ENCODE measurements at places on chromosomes 7 and 10.

DNA sequence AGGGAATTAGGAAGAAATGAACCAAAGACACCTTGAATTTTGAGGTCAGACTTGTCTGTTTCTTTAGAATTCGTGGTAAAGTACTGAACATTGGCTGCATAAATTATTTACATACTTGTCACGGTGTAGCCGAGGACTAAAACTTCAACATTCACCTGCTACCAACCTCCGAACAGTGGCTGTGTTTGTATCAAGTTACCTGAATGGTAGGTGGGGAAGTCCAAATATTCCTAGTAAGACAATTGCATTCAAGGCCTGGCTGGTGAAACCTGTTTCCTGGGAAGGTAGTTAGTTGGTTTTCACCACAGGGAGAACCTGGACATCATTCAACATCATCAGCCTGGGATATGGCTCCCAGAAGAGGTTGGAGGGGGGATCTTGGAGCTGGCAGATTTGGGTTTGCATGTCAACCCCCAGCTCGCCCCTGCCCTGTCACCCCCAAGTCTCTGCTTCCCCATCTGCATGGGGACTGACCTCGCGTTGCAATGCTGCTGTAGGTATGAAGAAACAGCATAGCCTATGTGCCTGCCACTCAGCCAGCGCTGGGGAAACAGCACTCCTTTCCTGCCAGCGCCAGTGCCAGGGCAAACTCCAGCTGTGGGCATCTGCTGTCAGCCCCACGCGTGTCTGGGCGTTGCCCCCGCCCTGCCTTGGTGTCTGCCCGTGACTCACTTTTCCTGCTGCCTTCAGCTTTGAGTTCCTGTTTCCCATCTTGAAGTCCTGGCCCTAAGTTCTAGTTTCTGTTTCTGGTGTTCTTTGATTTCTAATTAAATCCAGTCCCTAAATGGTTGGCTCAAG is 12.7 kb upstream of the LARP4B start:
- DNase-seq, result peak; percentile 77

GRCh38 chr7:151381098-151381347 is 28.8 kb downstream of the WDR86 start:
- DNase-seq, result no peak

GRCh38 chr10:2300231-2300630 is 562.9 kb upstream of the ADARB2 start:
- no peak for DNase-seq

DNA sequence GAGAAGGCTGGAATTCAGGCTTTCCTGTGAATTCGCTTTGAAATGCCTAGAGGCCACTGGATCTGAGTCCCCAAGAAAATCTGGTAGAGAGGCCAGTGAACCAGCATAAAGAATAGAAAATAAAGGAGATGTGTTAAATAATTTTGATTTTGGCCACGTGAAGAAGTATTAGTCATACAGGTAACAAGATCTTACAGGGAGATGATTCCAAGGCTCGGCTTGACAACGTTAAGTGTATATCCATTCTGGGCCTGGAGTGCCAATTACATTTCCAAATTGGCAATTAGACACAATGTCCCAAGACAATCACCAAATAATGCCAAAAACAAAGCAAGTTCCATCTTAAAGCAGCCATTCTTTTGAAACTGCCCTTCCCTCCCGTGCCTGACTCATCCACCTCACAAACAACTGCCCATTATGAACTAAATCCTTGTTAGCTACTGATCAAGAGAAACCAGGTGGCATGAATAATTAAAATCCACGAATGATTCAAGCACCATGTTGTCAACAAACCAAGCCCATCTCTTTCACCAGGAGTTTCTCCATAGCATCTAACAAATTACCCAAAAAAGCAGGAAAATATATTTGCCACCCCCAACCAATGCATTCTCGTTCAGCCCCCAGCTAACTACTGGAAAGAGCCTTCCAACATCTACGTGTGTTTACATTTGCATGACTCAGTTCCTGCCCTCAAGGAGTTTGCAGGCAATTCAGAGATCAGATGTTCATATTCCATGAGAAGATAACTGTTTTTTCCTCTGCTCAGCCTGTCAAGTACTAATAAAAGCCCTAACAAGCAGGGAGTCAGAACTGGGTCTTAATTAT is 8.5 kb downstream of the KCNMA1 start:
- no peak for DNase-seq

DNA sequence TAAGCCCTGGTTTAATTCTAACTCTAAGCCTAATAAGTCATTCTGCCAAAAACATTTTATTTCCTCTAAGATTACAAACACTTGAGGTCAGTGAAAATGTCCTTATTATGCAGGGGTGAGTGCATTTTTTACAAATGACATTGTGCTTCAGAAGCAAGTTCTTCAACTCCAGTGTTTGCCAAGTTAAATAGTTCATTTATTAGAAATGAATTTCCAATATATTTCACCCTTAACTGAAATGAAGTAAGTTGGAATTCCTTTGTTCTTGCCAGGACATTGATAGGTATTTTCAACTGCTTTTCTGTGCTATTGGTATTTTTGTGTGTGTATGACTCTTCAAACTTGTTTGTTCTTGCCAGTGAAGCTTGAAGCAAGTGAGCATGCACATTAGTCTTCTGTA is 89.5 kb upstream of the CCDC6 start:
- DNase-seq, result no peak

DNA sequence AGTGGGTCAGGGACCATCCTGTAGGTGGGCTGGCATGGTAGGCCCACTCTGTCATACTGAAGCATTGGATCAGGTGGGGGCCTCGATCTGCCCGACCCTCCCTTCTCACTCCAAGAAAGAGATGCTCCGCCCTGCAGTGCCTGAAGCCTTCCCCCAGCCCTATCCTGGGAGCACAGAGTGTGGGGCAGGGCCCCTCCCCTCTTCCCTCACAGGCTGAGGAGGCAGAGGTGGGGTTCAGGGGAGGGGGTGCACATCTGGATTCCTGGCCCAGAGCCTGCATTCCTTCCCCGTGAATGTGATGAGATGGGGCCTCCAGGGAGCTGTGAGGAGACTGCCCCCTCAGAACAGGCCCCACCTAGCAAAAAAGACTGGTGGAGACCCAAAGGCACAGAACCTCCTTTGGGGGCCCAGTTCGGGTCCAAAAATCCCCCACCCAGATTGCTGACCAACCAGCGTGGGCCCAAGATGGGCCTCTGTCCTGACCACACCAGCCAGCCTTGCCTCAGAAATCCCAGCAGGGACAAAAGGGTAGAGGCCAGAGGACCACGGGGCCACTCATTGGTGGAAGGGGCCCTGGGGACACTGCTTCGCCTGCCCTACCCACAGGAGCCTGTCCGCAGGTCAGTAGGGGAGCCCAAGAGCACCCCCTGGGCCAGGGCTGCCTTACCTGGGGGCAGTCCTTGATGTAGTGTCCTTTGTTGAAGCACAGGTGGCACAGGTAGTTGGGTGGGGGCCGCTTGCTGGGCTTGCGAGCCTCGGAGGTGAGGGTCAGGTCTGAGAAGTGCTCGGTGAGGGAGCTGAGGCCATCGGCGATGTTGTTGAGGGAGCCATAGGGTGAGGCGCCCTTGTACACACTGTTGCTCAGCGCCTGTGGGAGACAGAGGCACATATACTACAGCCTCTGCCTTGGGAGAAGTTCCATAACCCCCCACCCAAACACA is 13.3 kb downstream of the ZCCHC24 start:
- no peak for DNase-seq

DNA sequence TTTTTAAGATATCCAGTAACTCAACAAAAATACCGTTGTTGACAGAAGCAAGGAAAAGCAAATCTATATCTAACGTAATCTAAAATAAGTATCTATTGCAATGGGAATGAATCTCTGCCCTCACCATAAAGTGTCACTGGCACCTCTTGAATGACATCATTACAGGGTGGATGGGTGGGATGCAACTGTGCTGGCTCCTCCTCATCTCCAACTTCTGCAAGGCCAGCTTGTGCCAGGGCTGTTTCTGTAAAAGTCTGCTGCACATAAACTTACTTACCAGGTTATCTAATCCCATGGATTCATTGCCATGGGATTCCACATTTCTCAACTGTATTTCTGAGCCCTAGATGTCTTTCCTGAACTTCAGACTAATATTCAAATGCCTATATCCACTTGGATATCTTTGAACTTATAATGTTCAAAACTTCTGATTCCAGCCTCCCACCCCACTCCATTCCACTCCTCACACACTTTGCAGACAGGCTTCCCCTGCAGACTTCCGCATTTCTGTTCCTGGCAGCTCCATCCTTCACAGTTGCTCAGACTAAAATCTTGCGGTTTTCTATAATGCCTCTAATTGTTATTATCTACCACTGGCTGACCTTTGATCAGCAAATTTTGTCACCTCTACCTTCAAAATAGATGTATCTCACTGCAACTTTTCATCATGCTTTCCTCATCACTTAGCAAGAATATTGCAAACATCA is 10.7 kb downstream of the FGL2 start:
- DNase-seq, result no peak

GRCh38 chr10:111233439-111233838 is 156.6 kb downstream of the ADRA2A start:
- DNase-seq, result no peak

GRCh38 chr10:8910314-8910713 is 855.8 kb downstream of the GATA3 start:
- DNase-seq, result no peak

GRCh38 chr7:94529516-94529915 is 19.9 kb downstream of the CASD1 start:
- DNase-seq, result no peak

DNA sequence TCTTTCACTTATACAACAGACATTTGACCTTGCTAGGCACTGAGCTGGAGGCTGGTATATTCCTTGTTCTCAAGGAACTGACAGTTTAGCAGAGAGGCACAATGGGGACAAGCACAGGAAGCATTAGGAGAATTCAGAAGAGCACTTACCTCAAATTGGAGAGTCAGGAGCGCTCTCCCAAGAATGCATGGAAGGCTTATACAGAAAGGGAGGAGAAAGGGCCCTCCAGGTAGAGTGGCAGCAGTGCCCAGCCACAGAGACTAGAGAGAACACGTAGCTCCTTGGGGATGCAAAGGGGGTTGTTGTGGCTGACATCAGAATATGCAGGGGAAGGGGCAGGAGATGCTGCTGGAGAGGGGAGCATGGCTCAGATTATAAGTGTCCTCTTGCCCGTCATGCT is 78.2 kb upstream of the MKLN1 start:
- DNase-seq, result no peak

GRCh38 chr7:117769085-117769484 is 104.2 kb downstream of the CTTNBP2 start:
- no peak for DNase-seq

DNA sequence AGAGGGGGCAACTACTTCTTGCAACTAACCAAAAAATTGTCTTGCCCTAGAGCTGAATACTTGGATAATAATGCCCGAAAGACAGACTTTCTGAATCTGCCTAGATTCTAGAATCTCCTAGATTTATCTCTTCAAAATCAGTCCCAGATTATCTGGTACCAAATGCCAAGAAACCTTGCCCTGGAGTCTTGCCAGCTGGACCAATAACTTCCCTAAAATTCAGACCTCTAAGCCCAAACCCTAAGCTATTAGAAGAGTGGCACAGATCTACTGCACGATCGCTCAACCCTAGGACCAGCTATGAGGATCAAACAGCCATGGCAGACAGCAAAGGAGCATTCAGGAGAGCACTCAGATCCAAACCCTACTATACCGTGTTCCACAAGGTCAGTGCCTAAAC is 45.0 kb downstream of the ARMH3 start:
- no peak for DNase-seq

- peak; percentile 45 for DNase-seq
Measured at GRCh38 chr10:132248455-132249225, 59.1 kb downstream of the STK32C start.

- no peak for DNase-seq
Measured at GRCh38 chr7:108717781-108718180, 148.1 kb downstream of the DNAJB9 start.

GRCh38 chr10:98055841-98056516 is 25.6 kb upstream of the CRTAC1 start:
- DNase-seq, result no peak

GRCh38 chr10:1774796-1775195 is 37.5 kb upstream of the ADARB2 start:
- no peak for DNase-seq

- DNase-seq, result peak; percentile 69
Measured at GRCh38 chr10:97096261-97097083, 89.3 kb downstream of the SLIT1 start.

GRCh38 chr10:11663763-11664555 is 52.5 kb upstream of the USP6NL start:
- DNase-seq, result no peak

DNA sequence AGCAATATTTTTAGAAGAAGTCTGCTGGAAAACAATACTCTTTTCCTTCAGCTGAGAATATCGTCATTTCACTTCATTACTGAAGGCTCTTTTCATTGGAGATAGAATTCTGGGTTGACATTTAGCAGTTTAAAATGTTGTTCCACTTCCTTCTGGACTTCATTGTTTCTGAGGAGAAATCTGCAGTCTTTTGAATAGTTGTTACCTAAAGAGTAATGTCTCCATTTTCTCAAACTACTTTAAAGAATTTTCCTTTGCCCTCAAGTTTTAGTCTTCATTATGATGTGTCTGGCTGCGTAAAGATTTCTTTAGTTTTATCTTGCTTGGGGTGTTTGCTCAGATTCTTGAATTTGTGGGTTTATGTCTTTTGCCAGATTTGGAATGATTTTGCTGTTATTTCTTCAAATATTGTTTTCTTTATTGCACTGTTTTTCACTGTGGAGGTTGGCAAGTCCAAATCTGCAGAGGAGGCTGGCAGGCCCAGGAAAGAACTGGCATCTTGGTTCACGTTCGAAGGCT is 136.3 kb downstream of the DNAJB6 start:
- DNase-seq, result no peak

DNA sequence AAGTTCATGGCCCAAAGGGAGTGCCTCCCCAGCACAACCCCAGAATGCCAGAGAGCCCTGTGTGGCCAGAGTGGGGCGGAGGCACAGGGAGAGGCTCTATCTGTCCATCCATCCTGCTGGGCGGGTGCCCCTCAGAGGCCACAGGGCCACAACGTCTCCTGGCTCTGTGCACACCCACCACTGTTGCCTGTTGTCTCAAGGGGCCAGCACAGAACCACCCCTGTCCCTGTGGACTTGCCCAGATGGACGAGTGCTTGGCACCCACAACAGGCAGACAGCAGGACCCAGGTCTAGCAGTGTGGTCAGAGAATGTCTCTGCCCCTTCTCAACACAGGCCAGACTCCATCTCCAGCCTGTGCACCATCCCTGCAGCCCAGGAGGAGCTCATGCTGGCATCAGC is 92.8 kb downstream of the PAXIP1 start:
- DNase-seq, result no peak

DNA sequence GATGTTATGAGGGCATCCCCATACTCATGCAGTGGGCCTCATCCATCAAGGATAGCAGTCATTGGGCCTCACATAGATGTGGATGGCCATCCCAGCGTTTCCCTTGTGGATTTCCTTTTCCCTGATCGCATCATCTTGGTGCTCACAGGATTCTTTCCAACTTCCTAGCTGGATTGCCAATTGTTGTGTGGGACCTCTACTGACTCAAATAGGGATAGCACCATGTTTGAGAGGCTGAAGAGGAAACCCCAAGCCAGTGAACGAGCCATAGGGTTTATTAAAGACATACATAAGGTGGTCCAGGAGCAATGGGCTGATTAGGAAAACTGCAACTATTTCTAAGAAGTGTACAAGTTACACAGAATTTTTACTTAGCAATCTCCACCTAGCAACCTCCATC is 21.8 kb downstream of the ASZ1 start:
- DNase-seq, result no peak

GRCh38 chr10:104109908-104110662 is 11.9 kb upstream of the SFR1 start:
- no peak for DNase-seq

- DNase-seq, result no peak
Measured at GRCh38 chr7:25750744-25751508, 401.1 kb upstream of the NFE2L3 start.

- DNase-seq, result no peak
Measured at GRCh38 chr10:27463961-27464360, 40.1 kb upstream of the RAB18 start.

GRCh38 chr7:18590241-18590640 is 94.7 kb downstream of the HDAC9 start:
- DNase-seq, result no peak

All from left cardiac atrium (tissue), 4 donors.